Dermis blood vessel endothelial cell (primary cell): ENCODE measurements at places on chromosomes 5 and 9. TPM values are rescaled to one million over a fixed set of nuclear protein-coding genes. Genes with fewer than 3 reads are reported as not detected.

PLCXD3 gene
- 0.19 and 0.51 TPM in 2 replicates for total RNA-seq

PCDHA9 gene
- under 0.01 TPM in 2 replicates for total RNA-seq

PCDHB15 gene
- 0.65 and 1.0 TPM in 2 replicates for total RNA-seq

PCDHB5 gene
- total RNA-seq: 1.2 and 1.7 TPM in 2 replicates

ZSWIM6 gene
- 9.4 and 11.6 TPM in 2 replicates for total RNA-seq

- DNase-seq: no peak
Measured at GRCh38 chr9:136592666-136593065, 46.8 kb upstream of the NOTCH1 start.

- peak; percentile 49 for DNase-seq
Measured at GRCh38 chr5:36202521-36202961, 39.2 kb downstream of the NADK2 start.

- no peak for DNase-seq
Measured at GRCh38 chr5:96648023-96648422, 14.2 kb upstream of the CAST start.

- DNase-seq: no peak
Measured at GRCh38 chr9:24602693-24603352, 57.1 kb upstream of the IZUMO3 start.

- no peak for DNase-seq
Measured at GRCh38 chr5:89668821-89669220, 740.7 kb downstream of the CETN3 start.

GRCh38 chr5:143781993-143782520 is 29.9 kb upstream of the HMHB1 start:
- no peak for DNase-seq

- DNase-seq: peak; percentile 30
Measured at GRCh38 chr5:1799110-1799601, 481 bp downstream of the MRPL36 start.
